Globus pallidus (tissue), 1 donor: ENCODE measurements at places on chromosomes 3 and 15.

DNA sequence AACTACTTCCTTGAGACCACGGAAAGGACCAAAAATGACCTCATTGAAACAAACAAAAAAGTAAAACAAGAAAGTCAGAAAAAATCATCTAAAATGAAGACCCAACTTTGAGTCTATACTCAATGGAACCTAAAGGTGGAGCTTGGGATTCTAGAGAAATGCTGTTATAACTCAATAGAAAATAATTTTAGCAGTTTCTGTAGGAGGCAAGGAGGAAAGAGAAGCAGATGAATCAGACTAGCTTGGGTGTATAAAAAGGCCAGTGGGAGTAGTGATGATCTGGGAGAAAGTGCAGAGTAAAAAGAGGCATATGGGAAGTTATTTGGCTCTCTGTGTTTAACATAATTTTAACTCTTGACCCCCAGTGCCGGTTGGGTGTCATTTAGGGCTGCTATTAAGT is 94.4 kb downstream of the TMCO5A start:
- no peak for DNase-seq

- DNase-seq, result no peak
These were observed 31.5 kb downstream of the MGLL start for GRCh38 chr3:127790882-127791183.

DNA sequence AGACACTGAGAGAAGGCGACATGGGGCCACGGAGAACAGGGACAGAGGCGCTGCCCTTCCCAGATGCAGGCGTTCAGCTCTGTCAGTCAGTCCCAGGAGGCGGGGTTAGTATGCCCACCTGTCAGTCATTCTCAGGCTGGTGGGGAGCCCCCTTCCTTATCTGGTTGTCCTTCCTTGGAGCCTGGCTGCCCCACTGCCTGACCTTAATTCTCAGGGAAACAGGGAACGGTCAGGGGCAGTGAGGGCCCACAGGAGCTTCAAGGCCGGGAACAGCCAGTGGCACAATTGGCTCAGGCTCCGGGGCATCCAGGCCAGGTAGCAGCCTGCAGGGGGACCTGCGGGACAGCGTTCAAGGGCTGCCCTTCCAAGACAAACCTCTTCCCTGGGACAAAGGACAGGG is 133.2 kb downstream of the CHSY1 start:
- no peak for DNase-seq

GRCh38 chr15:78087951-78088772 is 4.2 kb upstream of the SH2D7 start:
- DNase-seq, result no peak

GRCh38 chr3:113113361-113113760 is 98.0 kb upstream of the BOC start:
- no peak for DNase-seq

GRCh38 chr3:101847328-101847727 is 2.0 kb upstream of the NFKBIZ start:
- no peak for DNase-seq

- DNase-seq, result no peak
These were observed 26.9 kb downstream of the ZXDC start for GRCh38 chr3:126448893-126449180.

GRCh38 chr15:66169023-66169422 is 84.5 kb downstream of the MEGF11 start:
- no peak for DNase-seq
